ENCODE measurements at places on chromosomes 16 and 17.

GRCh38 chr17:67328026-67328425, 38.4 kb downstream of the PSMD12 start:
- no peak for DNase-seq

GRCh38 chr17:61475726-61476125, 23.5 kb downstream of the TBX4 start:
- no peak for DNase-seq

DNA sequence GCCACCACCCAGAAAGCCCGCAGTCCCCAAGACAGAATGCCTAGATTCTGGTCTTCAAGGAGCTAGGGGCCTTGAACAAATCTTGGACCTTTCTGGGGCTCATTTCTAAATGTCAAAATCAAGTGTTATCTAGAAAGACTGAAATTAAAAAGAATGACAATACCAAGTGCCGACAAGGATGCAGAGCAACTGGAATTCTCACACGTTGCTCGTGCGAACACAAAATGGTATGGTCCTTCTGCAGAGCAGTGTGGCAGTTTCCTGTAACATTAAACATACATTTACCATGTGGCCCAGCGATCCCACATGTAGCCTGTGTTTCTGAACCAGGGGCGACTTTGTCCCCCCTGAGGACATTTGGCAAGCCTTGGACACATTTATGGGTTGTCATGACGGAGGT, 137.9 kb downstream of the GAS7 start:
- no peak for DNase-seq

GRCh38 chr17:38667099-38667786, 7.5 kb downstream of the EPOP start:
- DNase-seq, result peak; percentile 46

DNA sequence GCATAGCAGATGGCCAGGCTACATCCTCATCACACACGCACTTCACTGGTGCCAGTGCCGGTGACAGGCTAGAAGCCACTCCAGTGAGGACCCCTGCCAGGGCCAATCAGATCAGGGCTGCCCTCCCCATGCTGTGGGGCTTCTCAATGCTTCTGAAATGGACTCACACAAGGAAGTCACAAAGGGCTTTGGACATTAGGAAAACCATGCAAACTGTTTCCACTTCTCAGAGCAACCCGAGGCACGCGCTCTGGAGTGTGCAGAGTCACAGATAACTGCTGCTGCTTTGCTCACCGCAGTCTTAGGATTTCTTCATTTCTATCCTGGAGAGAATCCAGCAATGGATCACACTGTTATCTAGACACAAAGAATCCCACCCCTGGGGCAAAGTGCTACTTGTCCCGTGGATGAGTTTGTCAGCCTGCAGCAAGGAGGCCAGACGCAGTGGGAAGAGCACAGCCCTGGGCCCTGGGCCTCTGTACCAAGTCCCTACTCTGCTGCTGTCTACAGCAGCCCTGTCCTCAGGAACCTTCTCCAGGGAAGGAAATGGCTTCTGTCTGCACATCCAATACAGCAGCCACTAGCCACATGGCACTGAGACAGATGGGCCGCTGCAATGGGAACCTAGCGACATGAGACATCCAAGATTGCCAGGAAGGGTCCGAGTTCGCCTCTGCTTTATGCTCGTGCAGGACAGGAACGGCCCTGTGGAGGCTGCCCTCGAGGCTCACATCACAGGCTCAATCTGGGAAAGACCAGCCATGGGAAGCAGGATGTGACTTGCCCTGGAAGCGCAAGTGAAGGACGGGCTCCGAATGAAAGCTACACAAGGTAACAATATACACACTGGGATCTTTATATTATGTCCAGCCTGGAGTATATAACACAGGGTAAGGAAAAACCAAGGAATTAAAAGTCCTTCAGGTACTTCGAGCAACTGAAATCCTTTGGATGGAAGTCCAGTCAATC, 169.3 kb downstream of the ZFHX3 start:
- DNase-seq, result no peak

DNA sequence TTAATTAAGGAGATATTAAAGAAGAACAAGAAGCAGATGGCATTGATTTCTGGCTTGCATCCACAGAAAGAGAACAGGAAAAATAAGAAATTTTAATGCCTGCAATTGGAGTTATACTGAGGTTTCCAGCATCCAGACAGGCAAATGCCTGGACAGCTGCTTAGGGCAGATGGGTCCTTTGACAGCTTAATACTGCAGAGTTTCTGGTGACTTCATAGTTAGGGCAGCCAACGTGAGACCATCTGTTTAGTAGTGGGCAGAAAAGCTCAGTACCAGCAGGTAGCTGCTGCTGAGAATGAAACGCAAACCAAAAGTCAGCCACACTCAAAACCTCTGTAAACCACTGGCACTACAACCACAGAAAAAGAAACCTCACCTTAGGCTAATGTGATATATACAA, 109.8 kb downstream of the CDK5R1 start:
- no peak for DNase-seq

- DNase-seq, result no peak
Measured at GRCh38 chr17:15941781-15942180, 3.1 kb upstream of the ADORA2B start.

DNA sequence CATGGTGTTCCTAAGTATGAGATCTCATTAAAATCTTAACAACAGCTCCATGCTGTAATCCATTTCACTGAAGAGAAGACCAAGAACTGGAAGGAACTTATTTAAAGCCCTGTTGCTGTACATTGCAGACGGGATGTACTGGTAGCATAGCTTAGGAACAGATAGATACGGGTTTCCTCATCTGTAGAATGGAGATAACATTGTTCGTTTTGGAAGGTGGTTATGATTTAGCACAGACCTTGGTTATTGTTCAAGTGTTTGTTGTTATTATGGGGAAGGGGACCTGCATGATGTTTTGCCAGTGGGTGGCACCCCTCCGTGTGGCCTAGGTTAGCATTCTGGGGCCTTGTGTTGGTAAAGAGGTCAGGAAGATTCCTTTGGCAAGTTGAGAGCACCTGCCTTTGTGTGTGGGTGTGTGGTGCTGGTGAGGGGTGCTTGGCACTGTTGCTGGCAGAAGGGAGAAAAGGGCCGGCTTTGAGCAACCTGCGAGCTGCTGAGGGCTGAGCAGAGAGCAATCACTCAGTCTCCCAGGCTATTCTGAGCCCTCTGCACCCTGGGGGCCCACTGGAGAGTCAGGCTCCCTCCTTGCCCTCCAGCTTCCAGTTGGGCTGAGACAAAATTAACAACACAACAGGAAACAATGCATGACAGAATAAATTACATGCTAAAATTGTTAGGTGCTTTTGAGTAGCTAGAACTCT, 2.3 kb downstream of the TAOK2 start:
- no peak for DNase-seq

DNA sequence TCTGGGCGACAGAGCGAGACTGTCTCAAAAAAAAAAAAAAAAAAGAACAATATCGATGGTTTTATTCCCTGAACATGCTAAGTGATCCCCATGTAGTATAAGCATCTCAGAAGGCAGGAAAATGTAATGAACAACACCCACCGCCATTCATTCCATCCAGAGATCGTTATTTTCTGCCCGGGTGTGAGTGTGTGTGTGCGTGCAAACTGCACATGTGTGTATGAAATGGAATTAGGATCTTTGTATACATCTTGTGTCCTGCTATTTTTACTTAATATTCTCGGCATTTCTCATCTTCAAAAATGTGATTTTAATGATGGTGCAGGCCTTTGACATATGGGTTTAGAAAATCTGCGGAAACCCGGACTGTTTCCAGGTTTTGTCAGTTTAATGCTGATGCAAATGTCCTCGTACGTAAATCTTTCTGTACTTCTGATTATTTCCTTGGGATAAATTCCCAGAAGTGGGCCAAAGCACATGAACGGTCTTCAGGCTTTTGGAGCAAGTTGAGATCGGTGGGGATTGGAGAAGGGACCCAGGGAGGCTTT, 254.8 kb downstream of the SEC14L1 start:
- no peak for DNase-seq

DNA sequence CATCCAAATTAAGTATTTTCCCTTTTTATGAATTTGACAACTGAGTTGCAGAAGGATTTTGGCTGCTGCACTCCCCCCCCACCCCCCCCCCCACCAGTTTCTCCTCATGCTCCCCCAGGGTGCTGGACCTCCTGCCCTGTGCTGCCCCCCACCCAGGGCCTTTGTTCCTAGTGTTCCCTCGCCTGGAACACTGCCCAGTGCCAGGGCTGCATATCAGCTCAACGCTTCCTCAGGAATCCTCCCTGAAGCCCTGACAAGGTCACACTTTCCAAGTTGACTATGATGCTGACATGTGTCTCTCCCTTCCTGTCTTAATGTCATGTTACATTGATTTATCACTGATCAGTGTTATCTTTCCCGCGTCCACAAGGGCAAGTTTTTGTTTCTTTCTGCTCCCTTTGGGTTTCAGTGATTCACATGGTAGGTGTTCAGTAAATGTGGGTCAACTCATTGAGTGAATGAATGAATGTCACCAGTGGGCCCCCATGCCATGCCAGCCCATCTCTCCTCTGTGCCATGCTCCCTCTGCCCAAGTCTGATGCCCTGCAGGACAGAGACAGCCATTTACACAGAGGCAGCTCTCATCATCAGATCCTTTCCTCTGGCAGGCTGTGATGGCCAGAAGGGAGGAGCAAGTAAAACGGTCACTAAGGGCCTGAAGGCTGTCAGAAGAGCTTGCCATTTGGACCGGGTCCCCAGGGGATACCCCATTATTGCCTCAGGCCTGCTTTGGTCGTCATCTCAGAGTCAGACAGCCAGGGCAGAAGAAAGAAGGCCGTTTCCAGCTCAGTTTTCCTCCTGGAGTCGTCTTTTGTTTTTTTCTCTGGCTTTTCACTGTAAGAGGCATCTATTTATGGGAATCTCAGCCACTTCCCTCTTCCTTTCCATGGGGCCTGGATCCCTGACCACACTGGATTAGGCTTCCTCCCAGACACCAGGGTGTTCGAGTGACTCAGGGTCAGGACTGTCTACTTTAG, 386.2 kb downstream of the SNX29 start:
- no peak for DNase-seq

DNA sequence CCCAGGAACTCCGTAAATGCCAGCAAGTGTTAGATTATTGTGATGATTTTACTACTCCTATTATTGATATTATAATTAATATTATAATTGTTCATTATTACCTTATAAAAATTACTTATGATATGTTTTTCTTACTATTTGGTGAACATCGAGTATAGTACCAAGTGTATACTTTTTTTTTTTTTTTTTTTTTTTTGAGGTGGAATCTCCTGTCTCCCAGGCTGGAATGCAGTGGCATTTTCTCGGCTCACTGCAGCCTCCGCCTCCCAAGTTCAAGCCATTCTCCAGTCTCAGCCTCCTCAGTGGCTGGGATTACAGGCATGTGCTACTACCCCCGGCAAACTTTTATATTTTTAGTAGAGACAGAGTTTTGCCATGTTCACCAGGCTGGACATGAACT, 347.0 kb downstream of the WWOX start:
- no peak for DNase-seq

DNA sequence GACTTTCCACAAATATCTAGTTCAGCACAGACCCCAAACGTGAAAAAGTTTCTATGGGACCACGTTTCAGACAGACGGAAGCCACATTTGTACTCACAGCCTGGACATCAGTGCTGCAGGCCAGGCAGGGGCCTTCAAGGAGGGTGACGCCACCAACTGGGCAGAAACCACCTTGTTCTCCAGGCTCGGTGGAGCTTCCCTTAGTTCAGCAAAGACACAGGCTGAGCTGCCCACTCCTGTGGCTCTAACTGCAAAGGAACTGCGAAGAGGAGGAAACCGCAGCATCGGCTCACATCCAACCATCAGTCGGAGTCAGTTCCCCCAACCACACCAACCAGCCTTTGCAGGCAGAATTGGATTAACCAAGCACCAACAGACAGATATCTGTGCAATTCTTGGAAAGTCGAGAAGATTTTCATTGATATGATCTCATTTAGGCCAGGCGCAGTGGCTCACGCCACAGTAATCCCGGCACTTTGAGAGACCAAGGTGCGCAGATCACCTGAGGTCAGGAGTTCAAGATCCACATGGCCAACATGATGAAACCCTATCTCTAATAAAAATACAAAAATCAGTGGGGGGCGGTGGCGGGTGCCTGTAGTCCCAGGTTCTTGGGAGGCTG, 73.3 kb upstream of the CNEP1R1 start:
- no peak for DNase-seq

GRCh38 chr16:88857728-88858339, 907 bp downstream of the TRAPPC2L start:
- peak; percentile 61 for DNase-seq

GRCh38 chr17:6249732-6250131, 179.6 kb downstream of the WSCD1 start:
- DNase-seq, result no peak

DNA sequence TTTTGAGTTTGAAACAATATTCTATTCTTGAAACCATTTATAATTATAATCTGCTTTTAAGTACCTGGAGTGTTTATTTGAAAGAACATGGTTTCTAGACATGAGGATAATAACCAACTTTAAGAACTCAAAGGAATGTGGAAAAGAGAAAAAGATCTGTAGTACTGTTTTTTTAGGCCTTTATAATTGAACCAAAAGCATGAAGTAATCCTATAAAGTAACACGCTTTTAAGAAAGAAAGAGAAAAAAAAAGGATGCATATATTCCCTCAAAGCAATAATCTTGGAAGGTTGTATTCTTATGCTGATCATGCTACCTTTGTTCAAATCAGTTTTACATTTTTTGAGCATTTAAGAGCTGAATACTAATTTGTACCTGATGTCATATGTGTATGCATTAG, 54.0 kb upstream of the RHBDL3 start:
- DNase-seq, result no peak

- DNase-seq, result no peak
Measured at GRCh38 chr17:82375359-82376041, 3.9 kb downstream of the UTS2R start.

DNA sequence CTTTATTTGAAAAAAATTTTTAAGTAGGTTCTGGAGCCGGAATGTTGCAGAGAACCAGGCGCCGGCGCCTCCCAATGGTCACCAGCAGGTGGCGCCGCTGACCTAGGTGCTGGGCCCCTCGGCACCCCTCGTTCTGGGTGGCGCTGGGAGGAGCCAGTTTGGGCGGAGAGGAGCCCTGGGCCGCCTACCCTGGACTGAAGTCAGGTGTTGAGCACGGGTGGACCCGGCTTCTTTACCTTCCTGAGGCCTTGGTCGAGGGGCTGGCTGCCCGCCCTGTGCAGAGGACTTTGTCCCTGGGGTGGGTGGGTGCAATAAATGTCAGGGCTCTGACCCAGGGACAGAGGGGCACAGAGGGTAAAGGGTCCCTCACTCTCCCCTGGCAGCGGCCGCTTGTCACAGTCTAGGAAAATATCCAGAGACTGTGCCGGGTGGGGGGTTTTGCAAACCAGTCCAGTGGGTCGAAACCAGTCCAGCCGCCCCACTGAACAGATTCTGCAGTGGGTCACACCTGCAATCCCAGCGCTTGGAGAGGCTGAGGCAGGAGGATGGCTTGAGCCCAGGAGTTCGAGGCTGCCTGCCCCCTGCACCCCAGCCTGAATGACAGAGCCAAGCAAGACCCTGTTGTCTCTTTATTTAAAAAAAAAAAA, 30.1 kb upstream of the TNFRSF13B start:
- DNase-seq, result peak; percentile 68

- DNase-seq, result no peak
Measured at GRCh38 chr17:80924807-80925610, 66.6 kb upstream of the CHMP6 start.

All from activated T-cell treated with anti-CD3 and anti-CD28 coated beads for 24 hours (primary cell).